ENCODE measurements at places on chromosomes 11 and 22.

DNA sequence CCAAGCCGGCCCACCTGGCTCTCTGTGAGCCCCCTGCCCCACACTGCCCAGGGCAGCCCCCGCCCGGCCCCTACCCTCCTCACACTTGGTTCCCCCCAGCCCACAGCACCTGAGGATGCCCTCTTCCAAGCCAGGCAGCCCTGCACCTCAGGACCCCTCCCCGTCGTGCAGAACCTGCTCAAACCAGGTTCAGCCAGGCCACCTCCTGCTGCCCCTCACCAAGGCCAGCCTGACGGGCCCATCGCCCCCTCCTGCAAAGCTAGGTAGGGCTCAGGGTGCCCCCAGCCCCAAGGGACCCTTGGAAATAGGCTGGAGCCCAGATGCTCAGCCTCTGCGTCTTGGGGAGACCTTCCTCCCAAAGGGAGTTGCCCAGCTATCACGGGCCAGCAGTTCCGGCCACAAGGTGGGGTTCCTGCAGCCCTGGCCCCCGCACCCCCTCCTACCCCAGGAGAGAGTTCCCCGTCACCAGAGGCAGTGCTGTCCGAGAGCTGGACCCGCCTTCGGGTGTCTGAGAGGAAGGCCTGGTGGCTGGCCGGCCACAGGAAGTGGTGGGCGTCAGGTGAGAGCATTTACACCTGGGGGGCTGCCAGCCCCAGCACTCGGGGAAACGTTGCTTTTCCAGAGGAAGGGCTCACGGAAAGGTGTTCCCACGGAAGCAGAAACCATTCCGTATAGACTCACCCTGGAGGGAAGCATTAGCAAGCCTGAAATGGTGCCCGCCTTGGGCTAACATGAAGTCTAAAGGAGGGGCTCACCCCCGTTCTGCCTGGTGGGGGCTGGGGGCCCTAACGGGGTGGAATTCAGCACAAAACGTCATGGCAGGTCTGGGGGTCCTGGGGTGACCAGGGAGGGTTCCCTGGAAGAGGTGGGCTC is 3.2 kb upstream of the SYT8 start:
- DNase-seq: no peak

DNA sequence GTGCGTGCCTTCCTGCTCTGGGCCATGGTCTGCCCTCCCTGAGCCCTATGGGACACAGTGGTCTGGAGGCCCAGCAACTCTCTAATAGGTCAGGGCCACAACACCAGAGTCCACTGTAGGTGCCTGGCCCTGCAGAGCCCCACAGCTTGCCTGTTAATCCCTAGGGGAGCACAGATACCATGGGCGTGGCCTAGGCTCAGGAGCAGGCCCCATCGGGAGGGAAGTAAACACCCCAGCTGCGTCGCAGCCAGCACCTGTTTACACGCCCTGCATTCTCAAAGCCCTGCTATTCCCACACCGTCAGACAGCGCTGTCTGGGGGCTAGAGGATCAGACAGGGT is 2.5 kb downstream of the KCTD17 start:
- DNase-seq: peak; percentile 17

GRCh38 chr11:35141571-35141971 is 2.6 kb downstream of the CD44 start:
- DNase-seq: no peak

GRCh38 chr11:14821031-14821430 is 71.0 kb downstream of the CYP2R1 start:
- no peak for DNase-seq

GRCh38 chr11:118046051-118046963 is 30.6 kb upstream of the TMPRSS4 start:
- DNase-seq: no peak

DNA sequence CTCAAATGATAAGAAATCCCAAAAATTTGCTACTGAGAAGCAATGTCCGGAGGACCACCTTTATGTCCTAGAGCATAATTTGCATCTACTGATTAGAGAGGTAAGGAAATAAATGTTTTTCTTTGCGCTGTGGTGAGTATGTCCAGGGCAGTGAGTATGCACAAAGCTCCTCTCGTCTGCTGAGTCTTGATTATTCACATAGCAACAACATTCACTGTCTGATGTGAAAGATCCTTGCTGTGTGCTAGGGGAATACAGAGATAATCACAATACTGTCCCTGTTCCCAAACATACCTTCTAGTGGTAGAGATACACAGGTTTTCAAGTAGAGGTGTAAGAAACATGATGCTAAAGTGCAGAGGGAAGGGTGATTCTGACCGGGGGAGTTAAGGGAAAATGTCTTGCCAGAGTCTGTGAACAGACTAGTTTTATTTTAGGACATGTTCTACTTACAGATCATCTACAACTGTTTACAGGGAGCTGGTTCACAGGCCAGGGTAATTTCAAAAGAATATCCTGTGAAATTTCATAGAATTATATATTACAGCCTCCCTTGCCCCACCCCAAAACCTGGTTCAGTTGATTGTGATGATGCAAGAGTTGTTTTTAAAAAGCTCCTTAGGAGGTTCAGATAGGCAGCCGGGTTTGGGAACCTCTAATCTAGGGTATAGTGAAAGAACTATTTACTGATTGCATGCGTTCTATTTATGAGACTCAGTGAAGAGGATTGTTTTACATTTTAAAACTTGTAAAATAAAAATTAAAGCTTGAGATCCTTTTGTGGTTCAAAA is 12.6 kb downstream of the MED17 start:
- no peak for DNase-seq
